Stimulated activated CD8-positive, alpha-beta memory T cell treated with anti-CD3 and anti-CD28 coated beads, Interleukin-7, amount 100 ng/mL, for 4 hours (primary cell): ENCODE measurements at places on chromosomes 2 and 18.

GRCh38 chr2:221896505-221897151 lies 324.5 kb upstream of the EPHA4 start:
- DNase-seq, result no peak

- no peak for DNase-seq
These were observed 133.2 kb downstream of the CCDC148 start for GRCh38 chr2:158323381-158323780.

DNA sequence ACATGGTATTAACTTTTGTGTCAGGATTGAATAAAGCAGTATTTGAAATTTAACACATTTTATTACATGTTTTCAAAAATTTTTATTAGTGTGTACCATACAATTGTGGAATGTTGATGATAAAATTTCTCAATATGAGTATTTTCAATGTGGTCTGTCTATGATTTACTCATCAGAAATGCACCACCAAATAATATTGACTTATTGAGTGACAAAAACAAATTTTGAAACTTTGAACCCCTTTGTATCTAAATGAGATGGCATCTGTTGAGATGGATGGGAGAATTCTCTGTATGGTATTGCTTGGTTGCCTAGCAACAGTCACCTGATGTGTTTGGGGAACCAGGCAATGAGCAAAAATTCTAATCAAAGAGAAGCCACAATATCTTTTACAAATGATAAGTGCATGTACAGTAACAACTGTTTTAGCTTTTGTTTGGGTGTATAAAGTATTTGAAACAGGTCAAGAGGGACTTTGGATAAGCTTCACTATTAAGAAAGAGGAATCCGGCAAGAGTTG lies 400.1 kb downstream of the CCDC85A start:
- DNase-seq, result no peak

GRCh38 chr2:52127527-52127926 lies 1095.6 kb upstream of the NRXN1 start:
- DNase-seq, result no peak

DNA sequence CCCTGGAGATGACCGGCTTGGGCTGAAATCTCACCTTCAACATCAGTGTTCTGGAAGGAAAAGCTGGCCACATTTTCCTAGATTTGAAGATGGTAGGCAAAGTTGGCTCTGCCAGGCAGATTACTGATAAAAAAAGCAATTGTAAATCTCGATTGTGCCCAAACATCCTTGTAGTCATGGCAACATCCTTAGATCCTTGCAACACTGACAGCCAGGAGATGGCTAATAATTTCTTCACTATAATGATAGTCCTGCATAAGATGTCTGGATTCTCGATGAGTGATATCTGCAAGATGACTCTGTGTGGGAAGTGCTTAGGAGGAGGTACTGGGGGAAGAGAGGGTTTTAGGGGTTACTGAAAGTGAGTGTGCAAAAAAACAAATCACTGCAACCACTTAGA lies 149.1 kb downstream of the FSHR start:
- no peak for DNase-seq

GRCh38 chr18:13477147-13477683 lies 249.1 kb downstream of the FAM210A start:
- DNase-seq, result no peak

DNA sequence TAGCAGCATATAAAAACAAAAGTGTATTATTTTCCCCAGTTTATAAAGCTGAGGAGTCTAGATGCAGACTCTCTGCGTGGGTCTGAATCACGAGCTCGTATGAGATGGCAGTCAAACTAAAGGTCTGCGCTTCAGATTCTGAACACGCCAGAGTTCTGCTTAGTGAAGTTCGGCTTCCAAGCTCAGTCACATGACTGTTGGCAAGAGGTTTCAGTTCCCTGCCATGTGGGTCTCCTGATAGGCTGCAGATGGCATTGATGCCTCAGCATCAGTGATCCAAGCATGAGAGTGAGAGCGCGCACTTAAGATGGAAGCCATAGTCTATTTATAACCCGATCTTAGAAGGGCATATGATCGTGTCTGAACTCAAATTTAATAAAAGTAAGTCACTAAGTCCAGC lies 242.8 kb upstream of the DOK6 start:
- DNase-seq, result no peak
